ENCODE measurements at places on chromosomes 5 and 9.

- no peak for DNase-seq
Observed at GRCh38 chr5:124157320-124157719, 589.1 kb downstream of the ZNF608 start.

DNA sequence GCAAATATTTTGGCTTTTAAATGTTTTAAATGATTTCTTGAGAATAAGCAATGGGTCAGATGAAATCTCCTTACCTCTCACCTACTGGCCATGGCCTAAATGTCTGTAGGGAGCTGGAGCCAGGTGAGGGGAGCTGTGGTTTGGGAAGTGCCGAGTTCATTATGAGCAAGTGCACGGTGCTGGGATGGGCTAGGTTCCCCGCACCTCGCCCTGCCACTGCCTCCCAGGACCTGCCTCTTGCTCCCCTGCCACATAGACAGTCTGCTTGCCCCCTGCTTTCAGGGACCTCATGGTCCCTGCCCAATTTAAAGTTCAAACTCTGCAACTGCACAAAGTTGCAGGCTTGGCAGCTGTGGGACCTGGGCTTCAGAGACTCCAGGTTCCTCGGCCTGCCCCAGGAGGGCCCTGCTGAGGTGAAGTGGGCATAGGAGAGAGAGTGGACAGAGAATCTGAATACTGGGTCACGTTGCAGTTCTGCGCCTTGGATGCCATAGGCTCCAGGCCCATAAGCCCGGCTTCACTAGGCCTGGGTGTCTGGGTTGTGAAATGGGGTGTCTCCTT is 5.4 kb downstream of the OR13J1 start:
- no peak for DNase-seq

DNA sequence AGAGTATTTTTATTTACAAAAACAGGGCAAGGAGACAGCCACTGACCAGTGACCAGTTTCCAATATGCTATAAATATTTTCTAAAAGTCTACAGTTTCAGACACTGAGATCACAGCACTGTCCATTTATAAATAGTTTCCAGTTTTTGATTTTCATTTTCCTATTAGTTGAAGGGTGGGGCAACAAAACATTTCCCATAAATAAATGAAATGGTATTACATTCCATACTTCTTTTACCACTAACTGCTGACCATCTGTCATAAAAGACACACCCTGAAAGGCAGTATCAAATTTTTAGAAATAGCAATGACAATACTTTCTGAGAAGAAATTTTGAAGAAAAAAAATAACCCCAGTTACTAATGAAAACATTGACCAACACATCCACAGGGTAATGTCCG is 126.7 kb downstream of the ARSB start:
- DNase-seq, result no peak

DNA sequence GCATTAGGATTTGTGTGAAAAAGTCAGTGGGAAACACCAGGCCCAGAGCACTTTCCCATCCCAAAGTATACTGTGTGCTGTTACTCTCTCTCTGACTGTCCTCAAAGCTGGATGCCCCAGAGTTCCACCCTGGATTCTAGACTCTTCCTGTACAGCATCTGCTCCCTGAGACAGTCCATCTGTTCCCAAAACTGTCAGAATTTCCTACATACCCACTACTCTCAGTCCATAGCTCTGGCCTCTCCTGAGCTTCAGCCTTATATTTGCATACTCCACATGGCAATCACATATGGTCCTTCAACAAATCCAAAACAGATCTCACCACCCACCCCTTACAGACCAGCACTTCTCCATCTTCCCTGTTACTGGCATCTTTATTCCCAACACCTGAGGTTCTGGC is 9.5 kb downstream of the ELP1 start:
- no peak for DNase-seq

- DNase-seq, result no peak
Observed at GRCh38 chr9:89926691-89927220, 321.9 kb downstream of the GADD45G start.

DNA sequence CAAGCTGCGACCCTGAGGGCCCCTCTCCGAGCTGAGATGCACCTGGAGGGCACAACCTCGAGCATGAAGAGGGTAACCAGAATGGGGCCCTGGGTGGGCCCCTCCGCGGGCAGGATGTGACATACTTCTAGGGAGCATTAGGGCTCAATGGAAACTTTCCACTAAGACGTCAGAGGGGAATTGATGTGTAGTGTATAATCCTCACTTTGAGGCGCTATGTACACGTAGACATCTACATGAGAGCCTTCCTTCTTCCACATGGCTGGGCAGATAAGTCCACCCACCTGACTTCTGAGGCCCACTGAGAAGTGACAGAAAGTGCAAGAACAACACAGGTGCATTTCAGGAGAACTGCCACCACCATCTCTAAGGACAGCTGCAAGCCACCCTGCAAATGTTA is 61.0 kb downstream of the DAP start:
- no peak for DNase-seq

Data from stimulated activated CD4-positive, alpha-beta T cell treated with anti-CD3 and anti-CD28 coated beads, TNF-alpha, amount 100 ng/mL, for 4 hours (primary cell).